Fibroblast of skin of abdomen (primary cell): ENCODE measurements at places on chromosomes 12 and 14.

- DNase-seq = no peak
Measured at GRCh38 chr14:33567731-33568130, 383.1 kb downstream of the EGLN3 start.

- DNase-seq = no peak
Measured at GRCh38 chr14:70425354-70425753, 8.5 kb upstream of the SYNJ2BP start.

GRCh38 chr12:79295572-79295971 lies 395.2 kb downstream of the PAWR start:
- DNase-seq = no peak

DNA sequence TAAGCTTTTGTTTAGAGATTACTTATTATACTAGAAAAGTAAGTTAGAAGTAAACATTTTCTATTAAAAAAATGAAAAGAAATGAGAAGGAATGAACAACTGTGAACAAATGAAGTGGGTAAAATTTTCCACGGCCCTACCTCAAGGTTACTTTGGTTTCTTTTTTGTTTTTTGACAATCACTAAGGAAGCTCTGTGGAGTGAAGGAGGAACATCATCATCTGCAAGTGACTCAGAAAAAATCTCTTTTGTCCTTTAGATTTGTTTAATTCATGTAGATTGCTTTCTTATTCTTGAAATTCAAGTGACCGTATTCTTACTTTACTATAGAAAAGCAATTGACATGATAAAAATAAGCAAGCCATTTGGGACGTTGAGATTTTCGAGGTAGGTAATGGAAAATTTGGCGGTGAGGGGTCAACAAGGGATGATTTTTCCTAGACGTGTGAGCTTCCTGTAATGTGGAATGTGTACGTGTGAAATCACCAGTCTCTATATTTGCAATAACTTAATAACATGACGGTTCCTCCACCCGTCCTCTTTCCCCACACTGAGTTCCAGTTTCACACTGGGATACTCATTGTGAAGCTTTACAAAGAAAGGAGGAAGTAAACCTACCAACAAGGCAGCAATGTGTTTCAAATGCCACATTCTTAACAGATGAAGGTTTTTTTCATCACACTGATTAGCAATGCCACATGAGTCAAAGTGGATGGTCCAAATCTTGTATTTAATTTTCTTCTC lies 62.3 kb upstream of the EGLN3 start:
- DNase-seq = no peak

DNA sequence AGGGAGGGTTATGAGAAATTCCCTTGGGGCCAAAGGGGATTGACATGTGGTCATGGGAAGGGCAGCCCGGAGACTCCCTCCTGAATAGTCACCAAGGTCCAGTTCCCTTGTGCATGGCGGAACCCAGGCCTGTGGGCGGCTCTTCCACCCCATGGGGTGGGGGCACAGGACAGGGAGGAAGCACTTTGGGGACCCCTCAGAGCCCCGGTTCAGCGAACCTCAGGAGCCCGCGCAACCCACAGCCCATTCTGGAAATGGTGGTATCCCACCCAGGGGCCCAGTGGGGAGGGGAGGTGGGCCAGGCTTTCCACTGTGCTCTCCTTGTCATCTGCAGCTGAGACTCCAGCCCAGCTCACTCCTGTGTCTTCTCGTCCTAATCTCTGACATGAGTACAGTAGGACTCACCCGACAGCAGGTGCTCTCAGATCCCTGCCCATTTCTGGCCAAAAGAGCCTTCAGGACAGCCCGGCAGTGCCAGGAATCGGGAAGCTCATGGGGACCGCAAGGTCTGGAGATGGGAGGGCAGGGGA lies 255.2 kb upstream of the SFSWAP start:
- DNase-seq = no peak

DNA sequence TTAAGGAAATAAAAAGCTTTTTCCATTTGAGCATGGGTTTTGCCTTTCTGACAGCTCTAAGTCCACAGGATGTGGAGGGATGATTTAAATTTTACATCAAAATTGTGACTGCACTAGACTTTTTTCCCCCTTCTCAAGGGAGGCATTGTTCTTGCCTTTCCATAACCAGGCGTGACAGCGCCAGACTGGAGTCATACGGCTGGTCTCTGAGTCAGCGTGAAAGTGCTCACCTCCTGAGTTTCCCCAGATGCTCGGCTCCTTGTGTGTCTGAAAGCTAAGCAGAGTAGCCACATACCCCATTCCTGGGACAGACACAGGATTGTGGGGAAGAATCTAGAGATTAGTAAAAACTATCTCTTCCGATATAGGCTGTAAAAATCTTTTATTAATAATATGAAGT lies 43.1 kb downstream of the SOX5 start:
- DNase-seq = peak; percentile 66

DNA sequence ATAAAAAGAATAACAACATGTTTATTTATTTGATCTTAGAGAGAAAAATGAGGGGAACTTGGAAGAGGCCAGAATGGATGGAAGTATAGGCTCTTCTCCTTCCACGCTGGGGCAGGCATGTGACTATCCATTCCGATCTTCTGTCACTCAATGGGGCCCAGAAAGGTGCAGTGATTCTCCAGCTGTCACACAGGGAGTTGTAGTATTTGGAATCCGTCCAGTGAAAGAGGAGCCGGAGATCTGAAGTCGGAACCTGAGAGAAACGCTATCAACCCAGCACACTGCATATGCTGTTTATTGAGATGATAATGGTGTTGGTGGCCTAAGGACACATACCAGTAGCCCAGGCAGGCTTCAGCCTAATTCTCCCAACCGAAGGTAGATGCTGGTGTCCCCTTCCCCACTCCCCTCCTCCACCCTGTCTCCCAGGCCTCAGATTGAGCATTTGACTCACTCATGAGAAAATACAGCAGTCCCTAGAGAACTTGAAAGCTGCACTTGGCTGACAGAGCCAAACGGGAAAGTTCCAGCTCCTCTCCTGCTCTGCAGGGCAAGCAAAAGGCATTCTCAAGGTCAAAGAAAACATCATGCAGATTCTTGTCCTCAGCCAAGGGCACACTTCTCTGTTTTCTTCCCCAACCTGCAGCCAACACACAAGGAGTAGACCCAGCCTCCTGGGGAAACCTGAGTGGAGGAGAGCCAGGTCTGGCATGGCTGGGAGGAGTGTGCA lies 100.4 kb downstream of the IRF2BPL start:
- DNase-seq = no peak

GRCh38 chr12:15536446-15536845 lies 214.1 kb downstream of the PTPRO start:
- DNase-seq = no peak

DNA sequence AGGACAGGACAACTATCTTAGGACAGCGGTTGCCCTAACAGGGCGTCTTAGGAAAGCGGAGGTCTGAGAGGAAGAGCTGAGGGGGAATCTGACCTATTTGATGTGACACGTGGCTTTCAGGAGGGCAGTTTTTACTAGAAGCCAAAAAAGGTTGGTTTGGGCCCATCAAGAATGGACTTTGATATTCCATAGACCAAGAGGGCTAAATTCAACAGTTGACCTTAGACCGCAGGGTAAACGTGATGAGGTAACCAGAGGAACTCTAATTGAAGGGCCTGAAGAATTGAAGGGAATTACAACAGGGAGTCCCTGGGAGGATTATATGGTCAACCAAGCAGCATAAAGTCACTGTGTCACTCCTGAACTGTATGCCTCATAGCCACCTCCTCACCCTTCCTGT lies 11.5 kb downstream of the C1S start:
- DNase-seq = no peak

- no peak for DNase-seq
Measured at GRCh38 chr14:25607192-25607591, 557.2 kb upstream of the STXBP6 start.

- DNase-seq = peak; percentile 72
Measured at GRCh38 chr12:3135522-3136461, 58.6 kb downstream of the TSPAN9 start.

DNA sequence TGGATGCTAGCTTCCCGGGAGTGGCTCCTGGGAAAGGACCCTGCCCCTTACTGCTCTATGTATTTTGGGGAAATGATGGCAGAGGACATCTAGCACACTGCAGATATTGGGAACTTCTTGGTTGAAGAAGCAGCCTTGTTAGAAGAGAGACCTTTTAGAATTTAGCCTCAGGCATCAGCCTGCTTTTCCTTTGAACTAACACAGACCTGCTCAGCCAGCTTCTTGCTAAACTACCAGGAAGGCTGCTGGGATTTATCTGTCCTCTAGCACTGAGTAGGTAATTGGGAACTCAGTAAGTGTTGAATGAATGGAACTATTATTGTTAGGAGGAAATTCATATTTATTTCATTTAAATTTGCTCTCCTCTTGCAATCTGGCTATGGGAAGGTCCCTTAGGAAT lies 77.3 kb downstream of the DRAM1 start:
- DNase-seq = no peak

- no peak for DNase-seq
Measured at GRCh38 chr14:68279777-68280233, 460.2 kb downstream of the RAD51B start.

DNA sequence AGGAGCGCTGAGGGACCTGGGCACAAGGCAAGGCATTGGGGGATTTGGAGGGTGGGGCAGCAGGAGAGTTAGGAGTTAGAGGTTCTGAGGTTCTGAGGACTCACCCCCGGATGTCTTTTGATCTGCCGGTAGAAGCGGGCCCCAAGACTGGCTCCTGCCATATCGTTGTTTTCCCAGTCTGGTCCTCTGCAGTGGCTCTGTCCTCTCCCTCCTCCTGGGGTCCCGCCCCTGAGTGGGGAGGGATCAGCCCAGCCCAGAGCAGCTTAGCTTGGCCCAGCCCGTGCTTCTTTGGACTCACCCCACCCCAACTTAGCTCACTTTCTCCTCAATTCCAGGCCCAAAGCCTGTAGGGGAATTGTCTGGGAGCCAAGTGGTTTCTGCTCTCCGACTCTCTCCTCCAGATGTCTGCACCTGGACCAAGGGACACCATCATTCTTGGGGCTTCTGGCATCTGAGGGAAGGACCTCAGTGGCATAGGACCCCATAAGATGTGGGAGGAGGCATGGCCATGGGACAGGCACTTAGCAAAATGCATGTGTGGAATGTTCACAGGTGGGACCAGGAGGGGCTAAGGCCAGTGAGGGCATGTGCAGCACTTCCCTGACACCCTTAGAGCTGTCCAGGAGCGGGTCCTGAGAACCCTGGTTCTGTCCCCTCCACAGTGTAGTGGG lies 7.5 kb downstream of the SHMT2 start:
- no peak for DNase-seq

DNA sequence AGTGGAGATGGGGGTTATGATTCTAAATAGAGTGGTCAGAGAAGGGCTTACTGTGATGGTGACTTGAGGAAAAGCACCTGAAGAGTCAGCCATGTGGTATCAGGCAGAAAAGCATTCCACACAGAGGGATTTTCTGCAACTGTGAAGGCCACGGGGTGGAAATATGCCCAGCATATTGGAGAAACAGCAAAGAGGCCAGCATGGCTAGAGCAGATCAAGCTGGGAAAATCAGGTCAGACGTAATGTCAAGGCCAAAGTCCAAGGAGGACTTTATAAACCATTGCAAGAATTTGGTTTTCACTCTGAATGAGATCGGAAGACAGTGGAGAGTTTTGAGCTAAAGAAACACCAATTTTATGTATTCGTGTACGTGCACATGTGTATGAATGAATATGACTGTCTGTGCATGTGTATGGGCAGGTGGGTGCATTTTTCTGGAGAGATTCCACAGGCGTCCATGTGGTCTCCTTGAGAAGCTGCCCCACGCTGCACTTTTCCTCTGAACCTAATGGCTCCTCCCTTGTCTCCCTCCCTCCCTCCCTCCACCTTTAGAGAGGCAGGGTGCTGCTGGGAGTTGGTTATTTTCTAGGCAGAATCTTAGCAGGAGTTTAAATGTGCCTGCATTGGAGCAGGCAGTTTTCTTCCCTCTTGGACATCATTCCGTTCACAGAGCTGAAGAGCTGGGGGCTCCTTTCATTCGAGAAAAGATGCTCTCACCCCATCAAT lies 97.4 kb upstream of the PPP4R3A start:
- no peak for DNase-seq

DNA sequence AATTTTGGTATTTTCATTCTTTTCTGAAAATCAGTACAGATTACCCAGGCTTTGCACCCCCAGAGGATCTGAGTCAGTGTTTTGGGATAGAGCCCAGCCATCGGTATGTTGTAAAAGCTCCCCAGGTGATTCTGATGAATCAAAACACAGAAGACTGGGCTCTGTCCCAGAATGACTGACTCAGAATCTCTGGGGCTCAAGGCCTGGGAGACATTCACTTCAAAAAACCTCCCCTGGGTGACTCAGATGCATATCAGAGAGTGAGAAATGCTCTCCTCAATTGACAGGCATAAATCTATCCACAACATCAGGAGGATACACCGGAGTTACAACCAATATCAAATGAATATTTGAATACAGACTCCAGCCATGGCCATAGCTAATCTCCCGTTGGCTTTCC lies 32.6 kb downstream of the SLC35F4 start:
- peak; percentile 98 for DNase-seq

- peak; percentile 64 for DNase-seq
Measured at GRCh38 chr14:68135566-68135965, 316.0 kb downstream of the RAD51B start.

- no peak for DNase-seq
Measured at GRCh38 chr14:100381395-100382105, 58.4 kb downstream of the SLC25A47 start.

GRCh38 chr14:20630340-20631022 lies 11.0 kb downstream of the OR6S1 start:
- peak; percentile 48 for DNase-seq

DNA sequence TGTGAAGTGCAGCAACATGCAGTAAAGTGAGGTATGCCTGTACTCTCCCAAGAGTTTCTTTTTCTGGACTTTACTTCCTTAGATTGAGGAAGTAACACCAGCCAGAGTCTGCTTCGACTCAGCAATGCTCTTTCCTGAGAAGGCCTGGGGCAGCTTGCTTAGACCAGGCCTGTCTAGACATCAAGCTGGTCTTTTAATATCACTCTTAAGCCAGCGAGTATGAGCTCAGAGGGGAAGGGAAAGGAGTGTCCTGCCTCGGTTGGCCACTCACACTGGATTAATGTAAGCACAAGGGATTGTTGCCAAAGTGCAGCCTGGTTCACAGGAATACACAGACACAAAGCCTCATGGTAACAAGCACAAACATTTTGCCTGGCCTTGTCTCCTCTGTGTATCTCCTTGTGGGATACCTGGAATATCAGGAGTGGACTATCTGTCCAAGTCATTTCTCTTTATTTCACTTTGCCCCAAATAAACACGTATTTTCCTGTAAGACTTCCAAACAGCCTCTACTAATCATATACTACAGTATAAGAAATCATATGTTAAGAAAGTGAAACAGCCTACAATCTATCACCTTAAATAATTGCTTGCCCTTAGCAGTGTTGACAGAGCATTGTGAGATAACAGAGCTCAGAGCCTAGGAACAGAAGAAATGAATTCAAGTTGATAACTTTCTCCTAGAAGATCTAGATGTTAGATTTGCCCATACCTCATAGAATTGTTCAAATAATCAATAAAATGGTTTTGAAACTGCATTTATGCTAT lies 121.2 kb upstream of the DAAM1 start:
- no peak for DNase-seq

- DNase-seq = peak; percentile 70
Measured at GRCh38 chr14:102235275-102235897, 69.6 kb downstream of the MOK start.

GRCh38 chr14:82238649-82239048 lies 705.0 kb upstream of the SEL1L start:
- no peak for DNase-seq
